ENCODE measurements at places on chromosomes 1 and 21.
A peak's percentile ranks its signal among the peaks of the same experiment; 100 is the strongest.

DNA sequence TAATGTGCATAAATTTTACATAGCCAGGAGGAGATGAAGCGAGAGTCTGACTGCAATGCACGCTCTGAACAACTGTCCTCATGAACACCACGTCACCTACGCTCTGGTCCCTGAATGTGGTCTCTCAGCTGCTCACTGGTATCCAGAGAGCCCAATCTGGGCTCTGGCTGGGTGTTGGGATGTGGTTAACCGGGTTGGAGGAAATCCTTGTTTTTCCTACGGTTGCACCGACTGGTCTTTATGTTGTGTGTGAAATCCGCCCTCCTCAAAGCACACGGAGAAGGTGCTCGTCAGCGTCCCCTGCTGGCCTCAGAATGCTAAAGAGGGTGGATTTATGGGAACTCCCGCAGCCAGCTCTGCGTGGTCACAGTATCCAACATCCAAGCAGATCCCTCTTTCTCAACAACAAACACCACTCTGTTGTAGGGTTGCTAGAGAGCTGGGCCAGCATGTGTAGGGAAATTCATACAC lies 51.8 kb upstream of the FAM89A start:
- peak; percentile 24 for DNase-seq

GRCh38 chr1:109759513-109760334 lies 4.0 kb downstream of the EPS8L3 start:
- no peak for DNase-seq

- no peak for DNase-seq
These were observed 22.6 kb downstream of the FOXD2 start for GRCh38 chr1:47460456-47460855.

GRCh38 chr1:67835663-67836452 lies 2.6 kb upstream of the GNG12 start:
- no peak for DNase-seq

DNA sequence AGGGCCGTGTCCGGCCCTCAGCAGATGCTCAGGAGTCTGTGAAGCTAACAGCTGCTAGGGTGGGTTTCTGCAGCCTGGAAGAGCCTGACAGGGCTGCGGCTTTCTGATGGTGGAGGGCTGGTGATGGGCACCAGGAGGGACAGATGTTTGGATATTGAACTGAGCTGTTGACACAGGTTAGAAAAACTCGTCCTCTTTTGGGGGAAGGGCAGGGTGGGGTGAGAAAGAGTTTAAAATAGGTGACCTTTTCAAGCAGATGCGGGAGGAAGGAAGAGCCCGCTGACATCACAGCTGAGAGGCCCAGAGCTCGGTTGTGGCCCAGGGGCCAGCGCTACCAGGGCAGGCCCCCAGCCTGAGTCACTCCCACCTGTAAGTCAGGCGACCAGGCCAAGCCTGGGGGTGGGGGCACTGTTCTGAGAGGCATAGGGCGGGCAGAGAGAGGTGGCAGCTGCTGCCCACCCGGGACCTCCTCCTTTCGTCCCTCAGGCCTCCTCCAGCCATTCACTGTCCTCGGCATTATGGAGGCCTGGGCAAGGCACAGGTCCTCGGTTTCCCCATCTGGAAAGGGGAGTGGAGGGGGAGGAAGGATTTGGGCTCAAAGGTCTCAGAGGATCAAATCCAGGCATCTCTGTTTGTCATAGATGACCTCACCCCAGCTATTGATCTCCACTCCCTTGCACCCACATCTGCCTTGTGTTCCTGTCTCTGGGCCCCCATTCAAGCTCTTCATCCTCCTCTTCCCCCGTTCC lies 32.3 kb upstream of the ID3 start:
- no peak for DNase-seq

DNA sequence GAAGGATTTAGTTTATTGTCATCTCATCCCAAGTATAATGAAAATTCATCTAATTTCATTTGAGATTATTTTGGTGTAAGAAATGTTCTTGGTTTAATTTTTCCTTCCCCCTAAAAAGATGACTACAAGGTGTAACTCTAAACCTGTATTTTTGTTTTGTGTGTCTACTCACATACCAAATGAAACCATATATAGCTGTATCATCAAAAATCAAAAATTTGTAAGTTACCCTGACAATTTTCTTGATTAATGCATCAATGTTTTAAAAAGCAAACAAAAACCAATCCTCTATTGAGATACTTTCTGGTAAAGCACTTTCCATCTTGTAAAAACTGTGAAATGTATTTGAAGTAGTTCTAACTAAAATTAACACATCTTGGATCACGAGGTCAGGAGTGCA lies 30.8 kb downstream of the FH start:
- DNase-seq, result no peak

GRCh38 chr1:48470481-48470855 lies 1.5 kb downstream of the SPATA6 start:
- DNase-seq, result no peak

DNA sequence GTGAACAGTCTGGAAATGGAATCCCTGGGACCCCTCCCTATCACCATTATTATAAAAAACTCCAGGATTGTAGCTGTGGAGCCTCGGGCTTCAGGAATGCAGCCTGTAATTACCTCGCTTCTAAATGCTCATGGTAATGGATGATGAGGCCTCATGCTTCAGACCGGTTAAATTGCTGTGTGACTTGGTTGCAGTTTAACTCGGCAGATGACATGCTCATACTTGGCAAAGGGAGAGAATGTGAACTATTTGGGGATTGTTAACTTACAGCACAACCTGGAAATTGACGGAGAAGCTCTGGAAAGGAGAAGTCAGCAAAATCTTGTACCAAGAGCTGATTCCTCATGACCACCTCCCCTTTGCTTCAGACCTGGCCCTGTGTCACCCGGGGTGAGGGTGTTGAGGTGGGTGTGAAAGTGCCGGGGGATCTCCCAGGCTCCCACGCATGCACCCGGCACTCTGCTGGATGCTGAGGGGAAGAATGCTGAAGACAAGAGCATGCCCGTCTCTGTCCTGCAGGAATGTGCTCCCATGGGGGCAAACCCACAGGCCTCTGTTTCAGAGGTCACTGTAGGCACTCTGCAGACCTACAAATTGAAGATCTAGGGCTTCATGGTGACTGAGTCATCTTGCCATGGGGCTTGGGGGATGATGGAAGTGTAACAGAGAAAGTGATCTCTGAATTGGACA lies 364.8 kb downstream of the RPS6KC1 start:
- DNase-seq, result no peak

- peak; percentile 34 for DNase-seq
These were observed 14.8 kb downstream of the MGST3 start for GRCh38 chr1:165645654-165646366.

DNA sequence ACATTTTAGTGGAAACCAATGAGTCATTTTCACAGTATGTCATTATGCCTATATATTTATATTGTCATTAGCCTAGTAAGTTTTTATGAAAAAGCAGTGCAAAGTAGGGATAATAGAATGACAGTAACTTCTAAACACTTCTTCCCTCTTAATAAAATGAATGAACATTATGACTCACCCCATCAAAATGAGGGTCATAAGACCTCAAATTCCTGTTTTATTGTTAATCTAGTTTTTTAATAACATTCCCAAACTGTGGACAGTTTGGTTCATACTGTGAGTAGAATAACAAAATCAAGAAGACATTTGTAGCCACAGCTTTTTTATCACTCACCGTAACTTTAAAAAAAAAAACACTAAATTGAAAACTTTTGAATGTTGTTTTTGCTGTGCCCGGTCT lies 160.5 kb downstream of the LRRC40 start:
- no peak for DNase-seq

DNA sequence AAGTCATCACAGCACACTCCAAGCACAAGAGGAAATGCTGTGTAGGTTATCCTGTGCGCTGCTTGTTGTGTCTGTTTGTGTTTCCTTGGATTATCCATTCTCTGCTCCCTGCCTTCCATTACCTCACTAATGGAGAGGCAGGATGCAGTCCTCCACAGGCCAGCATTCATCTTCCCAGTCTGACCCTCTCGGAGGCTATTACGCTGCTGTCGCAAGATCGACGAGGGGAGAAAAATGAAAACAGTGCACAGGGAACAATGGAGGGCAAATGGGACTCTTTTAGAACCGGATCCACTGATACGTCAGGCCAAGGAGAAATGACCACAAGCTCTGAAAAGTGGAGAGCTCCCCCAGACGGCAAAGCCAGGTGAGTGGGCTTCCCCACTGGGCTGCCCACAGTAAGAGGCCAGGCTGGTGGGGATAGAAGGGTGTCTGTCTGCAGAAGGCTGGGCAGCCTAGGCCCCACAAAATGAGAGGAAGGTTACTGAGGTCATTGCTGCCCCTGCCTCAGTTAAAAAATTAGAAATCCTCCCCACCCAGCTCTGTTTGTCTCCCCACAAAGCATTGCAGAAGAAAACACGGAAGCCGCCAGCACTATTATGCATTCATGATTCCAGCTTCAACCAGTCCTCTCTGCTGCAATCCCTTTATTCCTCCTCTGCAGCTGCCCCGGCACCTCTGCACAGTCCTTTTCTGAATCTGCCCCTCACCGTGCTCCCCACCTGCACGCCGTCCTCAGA lies 21.7 kb downstream of the LRRN2 start:
- DNase-seq, result no peak

- DNase-seq, result no peak
These were observed 753.2 kb upstream of the B3GALT2 start for GRCh38 chr1:193939585-193939984.

DNA sequence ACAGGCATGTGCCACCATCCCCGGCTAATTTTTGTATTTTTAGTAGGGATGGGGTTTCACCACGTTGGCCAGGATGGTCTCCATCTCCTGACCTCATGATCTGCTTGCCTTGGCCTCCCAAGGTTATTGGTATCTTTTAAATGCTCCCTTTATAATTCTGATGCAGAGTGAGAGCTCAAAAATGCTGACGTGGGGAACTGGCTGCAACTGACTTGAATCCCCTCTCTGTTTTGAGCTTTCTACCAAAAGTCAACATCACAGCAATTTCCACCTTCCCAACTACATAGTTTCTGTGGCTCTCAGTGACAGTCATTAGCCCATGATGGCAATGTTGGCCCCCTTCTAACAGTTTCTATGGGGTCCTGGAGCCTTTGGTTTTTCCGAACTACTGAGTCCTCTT lies 268.2 kb upstream of the FOXD3 start:
- no peak for DNase-seq

DNA sequence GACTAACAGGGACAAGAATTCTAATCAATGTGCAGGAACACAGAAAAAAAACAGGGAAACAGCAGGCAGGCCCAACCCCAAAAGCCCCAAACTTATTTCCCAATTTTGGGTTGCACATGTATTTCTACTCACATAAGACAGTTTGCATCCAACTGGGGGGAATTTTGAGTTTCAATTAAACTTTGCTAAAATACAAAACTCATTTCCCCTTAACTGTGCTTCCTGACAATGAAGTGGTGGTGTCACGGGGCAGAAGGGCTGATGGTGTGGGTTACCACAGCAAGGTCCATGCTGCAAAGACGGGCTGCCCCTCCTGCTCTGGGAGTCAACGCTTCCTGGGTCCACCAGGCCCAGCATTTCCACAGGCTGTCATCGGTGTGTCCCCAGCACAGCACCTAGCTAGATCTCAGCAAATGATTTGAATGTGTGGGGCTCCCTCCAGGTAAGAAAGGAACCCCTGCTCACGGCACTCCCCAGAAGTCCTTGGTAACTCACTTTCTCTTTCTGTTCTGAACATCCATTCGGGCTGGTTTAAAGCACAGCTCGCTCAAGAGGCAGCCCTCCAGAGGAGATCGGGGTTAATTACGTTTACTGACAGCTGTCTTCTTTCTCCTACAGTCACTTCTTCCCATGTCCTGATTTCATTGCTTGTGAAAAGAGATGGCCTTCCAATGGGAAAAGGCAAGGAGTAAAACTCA lies 27.4 kb downstream of the HIVEP3 start:
- peak; percentile 82 for DNase-seq

GRCh38 chr1:68327414-68327813 lies 95.1 kb upstream of the WLS start:
- DNase-seq, result no peak

- peak; percentile 29 for DNase-seq
These were observed at the start of gene FCGR3A for GRCh38 chr1:161549652-161550051. TSS of gene FCGR3A (minus strand) at chr1:161549818. CDS start at chr1:161549736, 82 bp downstream.

DNA sequence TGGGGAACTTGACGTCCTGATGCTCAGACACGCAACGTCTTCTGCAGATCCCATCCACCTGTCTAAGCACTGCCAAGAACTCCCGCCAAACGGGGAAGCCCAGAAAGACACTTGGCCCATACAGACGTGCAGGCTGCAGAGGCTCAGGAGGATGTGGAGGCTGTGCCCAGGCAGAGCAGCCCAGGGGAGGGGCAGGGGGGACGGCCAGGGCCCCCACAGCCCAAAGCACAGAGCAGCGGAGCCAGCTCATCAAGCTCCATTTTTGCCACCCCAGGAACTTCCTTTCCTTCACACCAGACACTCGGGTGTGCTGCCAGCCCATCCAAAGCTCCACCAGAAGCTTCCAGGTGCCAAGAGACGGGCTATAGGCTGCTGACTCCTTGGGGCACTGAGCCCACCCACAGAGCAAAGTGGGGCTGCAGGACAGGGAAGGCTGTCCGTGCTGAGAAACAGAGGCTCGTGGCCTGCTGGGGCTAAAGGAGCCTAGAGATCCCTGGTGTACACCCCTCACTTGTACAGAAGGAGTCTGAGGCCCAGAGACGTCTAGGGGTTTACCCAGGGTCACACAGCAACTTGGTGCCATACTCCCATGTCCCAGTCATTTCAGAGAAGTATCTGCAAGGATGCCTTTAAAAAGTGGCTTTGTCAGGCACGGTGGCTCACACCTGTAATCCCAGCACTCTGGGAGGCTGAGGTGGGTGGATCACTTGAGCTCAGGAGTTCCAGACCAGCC lies 59.1 kb downstream of the ACOT7 start:
- DNase-seq, result no peak

GRCh38 chr1:204041803-204042505 lies 31.0 kb upstream of the SOX13 start:
- DNase-seq, result no peak

GRCh38 chr1:54701066-54701465 lies 14.6 kb upstream of the TTC4 start:
- no peak for DNase-seq

DNA sequence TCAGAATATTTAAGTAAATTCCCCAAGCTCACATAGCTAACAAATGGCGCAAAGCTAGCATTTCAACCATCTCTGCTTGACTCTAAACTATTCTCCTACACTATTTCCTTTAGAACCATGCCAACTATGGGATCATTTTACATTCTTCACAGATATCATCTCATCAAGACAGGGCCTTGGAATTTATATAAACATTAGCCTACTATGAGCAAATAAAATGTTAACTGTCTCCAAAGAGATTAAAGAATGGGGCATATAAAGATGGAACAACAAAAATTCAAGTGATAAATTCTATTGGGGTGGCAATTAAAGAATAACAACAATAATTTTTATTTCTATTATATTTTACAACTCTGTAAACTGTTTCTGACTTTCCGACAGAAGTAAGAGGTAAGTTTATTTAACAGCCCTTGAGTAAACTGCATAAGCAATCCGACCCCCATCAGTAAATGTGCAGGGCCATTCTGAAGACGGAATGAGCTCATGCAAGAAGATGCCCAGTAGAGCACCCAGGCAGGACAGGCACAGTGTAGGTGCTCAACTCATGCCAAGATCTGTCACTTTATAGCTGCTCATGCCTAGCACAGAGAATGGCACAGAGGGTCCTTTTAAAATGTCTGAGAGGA lies 261.9 kb downstream of the VAV3 start:
- no peak for DNase-seq

- no peak for DNase-seq
These were observed 10.9 kb downstream of the IER5 start for GRCh38 chr1:181099152-181100014.
